A549 treated with CpdA at 1 μM for 4 hours (cell line): ENCODE measurements at places on chromosomes 3 and 15. TPM values are rescaled to one million over a fixed set of nuclear protein-coding genes. Genes with fewer than 3 reads are reported as not detected.

The SLC9A9 gene
- total RNA-seq, result 0.03 to 0.31 TPM (median 0.13 TPM) in 5 replicates

The PDE12 gene
- 13.3 to 14.9 TPM (median 14.6 TPM) in 5 replicates for total RNA-seq

The ARPC4 gene
- total RNA-seq, result 154 to 256 TPM (median 159 TPM) in 5 replicates

The CAPN7 gene
- 20.1 to 31.9 TPM (median 23.8 TPM) in 5 replicates for total RNA-seq

The CD200 gene
- not detected in 5 replicates for total RNA-seq

The ROBO2 gene
- not detected in 5 replicates for total RNA-seq

The FAM81A gene
- total RNA-seq, result 11.0 to 14.6 TPM (median 13.6 TPM) in 5 replicates

The RHO gene
- not detected in 5 replicates for total RNA-seq

The TRPM1 gene
- total RNA-seq, result not detected in 5 replicates

The PYGO1 gene
- 6.5 to 8.3 TPM (median 6.9 TPM) in 5 replicates for total RNA-seq

The LYZL4 gene
- total RNA-seq, result not detected in 5 replicates

The GPR149 gene
- total RNA-seq, result not detected in 5 replicates

The EXOG gene
- total RNA-seq, result 9.2 to 31.5 TPM (median 14.4 TPM) in 5 replicates

The CIDEC gene
- 1.6 to 3.0 TPM (median 2.6 TPM) in 5 replicates for total RNA-seq

The WDR93 gene
- 0.06 to 0.28 TPM (median 0.21 TPM) in 4 of 5 replicates, not detected in the other for total RNA-seq

The C15orf39 gene
- total RNA-seq, result 25.0 to 31.7 TPM (median 30.1 TPM) in 5 replicates

The AMIGO3 gene
- 0.26 to 1.7 TPM (median 0.57 TPM) in 5 replicates for total RNA-seq

The PFKFB4 gene
- 14.0 to 25.2 TPM (median 15.7 TPM) in 5 replicates for total RNA-seq

The COL8A1 gene
- total RNA-seq, result not detected in 5 replicates

The DUOXA2 gene
- not detected in 5 replicates for total RNA-seq

The FBXO22 gene
- 70.6 to 90.2 TPM (median 78.3 TPM) in 5 replicates for total RNA-seq

The GASK1A gene
- not detected in 5 replicates for total RNA-seq

The TCF12 gene
- total RNA-seq, result 33.9 to 46.6 TPM (median 46.4 TPM) in 5 replicates

The LTK gene
- 0.06 to 0.16 TPM (median 0.10 TPM) in 4 of 5 replicates, not detected in the other for total RNA-seq

The IL17RE gene
- 0.87 to 1.3 TPM (median 1.0 TPM) in 5 replicates for total RNA-seq

The TTLL13 gene
- 0.22 to 1.1 TPM (median 0.47 TPM) in 5 replicates for total RNA-seq

The PLSCR5 gene
- total RNA-seq, result not detected in 5 replicates

The FGF7 gene
- total RNA-seq, result not detected in 5 replicates

The MESP1 gene
- total RNA-seq, result 2.9 to 7.5 TPM (median 6.2 TPM) in 5 replicates

The LNP1 gene
- total RNA-seq, result 0.79 to 1.1 TPM (median 0.85 TPM) in 5 replicates

The HRH1 gene
- 8.8 to 9.7 TPM (median 9.0 TPM) in 5 replicates for total RNA-seq

The IL16 gene
- total RNA-seq, result 0.07 TPM in 1 of 5 replicates, not detected in the others

The FAM43A gene
- total RNA-seq, result 1.7 to 4.5 TPM (median 3.9 TPM) in 5 replicates

The WDR72 gene
- total RNA-seq, result 5.5 to 7.7 TPM (median 7.0 TPM) in 5 replicates

The HCN4 gene
- 0.15 to 0.38 TPM (median 0.30 TPM) in 5 replicates for total RNA-seq

The GOLGA8S gene
- total RNA-seq, result 0.10 to 0.20 TPM (median 0.15 TPM) in 5 replicates

The RIOX2 gene
- total RNA-seq, result 31.2 to 32.6 TPM (median 32.2 TPM) in 5 replicates
